Mesothelial cell of epicardium (in vitro differentiated cells): ENCODE measurements at places on chromosomes 3 and 15.

DNA sequence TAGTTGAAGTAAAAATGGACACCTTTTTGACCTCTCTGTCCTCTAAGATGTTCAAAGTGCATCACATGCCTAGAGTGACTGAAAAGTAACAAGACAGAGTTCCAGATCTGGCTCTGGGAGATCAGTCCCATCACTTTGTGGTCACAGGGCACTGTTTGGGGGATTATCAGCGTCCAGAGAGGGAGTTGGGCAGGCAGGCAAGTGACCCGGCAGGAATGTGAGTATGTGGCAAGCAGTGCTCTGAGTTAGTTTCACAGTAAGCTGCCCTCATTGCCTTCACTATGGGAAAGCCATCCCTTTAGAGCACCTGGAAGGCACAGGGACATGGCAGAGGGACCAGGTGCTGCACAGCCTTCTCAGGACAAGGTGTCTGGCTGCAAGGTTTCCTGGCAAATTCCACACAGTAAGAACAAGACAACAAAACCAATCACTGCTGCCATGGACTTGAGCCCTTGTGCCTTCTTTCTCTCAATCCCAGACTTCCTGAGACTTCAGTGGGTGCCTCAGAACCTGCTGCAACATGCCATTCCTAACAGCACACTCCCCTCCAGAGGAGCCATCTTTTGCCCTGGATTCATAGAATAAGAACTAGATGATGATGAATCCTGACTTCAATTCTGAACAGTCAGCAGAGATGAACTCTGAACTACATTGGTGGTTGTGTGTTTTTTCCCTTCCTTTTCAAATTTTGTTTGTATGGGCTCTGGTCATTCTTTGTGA, 55.2 kb downstream of the TIPARP start:
- DNase-seq, result no peak

DNA sequence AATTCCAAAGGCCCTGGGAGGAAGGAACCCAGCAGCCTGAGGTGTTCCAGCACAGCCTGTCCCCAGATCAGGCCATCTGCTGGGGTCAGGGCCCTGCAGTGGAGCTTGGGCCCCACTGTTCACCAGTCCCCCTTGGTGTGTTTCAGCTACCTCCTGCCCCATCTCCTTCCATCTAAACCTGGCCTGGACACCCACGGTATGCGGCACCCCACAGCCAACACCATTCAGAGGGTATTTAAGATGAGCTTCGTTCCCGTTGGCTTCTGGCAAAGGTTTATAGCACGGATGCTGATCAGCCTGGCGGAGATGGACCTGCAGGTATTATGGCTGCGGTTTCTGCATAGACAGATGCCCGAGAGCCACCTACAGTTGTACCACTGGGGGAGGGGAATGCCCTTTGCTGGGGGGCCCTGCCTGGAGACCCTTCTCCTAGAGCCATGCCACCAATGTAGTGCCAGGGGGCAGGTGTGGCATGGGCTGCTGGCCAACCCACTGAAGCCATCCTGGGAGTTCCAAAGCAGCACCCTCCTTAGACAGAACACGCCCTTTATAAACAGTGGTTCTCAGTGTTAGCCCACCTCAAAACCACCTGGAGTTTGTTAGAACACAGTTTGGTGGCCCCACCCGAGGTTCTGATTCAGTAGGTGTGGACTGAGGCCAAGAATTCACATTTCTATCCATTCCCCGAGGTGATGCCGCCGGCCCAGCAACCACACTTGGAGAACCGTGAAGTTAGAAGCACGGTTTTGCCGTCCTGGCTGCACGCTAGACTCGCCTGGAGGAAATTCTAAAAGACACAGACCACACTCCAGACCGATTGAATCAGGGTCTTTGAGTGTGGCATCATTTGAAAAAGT, 126.9 kb downstream of the LRRK1 start:
- no peak for DNase-seq

DNA sequence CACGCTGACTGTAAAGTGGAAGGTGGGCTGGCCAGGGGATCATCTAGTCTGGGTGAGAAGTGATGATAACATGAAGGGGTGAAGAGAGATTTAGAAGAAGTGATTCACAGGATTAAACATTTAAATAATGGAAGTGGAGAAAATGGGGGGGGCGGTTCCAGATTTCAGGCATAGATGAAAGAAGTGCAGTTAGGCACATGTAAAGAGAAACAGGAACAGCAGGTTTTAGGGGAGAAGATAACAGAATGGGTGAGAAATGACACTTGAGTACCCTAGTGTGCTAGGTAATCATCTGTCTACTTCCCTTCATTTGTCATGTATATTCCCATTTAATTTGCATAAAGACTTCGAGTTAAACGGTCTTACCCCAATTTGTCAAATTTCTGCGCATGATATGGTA, 15.3 kb downstream of the B3GNT5 start:
- no peak for DNase-seq

- no peak for DNase-seq
Observed at GRCh38 chr15:75037685-75038084, 14.3 kb downstream of the PPCDC start.
